ENCODE measurements at places on chromosomes 7 and 10.

DNA sequence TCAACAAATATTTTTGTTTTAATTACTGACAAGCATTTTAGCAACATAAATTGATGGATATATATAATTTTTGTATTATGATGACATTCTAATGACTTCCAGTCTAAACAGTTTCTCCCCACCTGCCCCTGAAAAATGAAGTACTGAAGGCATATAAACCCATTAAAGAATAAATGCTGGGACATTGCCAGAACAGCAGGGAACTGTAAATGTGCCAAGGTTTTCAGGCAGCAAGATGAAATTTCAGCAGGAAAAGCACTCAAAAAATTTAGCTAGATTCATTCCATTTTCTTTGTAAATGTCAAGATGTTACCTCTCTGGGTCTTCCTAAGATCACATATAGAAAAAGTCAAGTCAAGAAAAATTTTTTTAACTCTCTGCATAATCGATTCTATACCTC is 11.0 kb upstream of the TLL2 start:
- no peak for DNase-seq

DNA sequence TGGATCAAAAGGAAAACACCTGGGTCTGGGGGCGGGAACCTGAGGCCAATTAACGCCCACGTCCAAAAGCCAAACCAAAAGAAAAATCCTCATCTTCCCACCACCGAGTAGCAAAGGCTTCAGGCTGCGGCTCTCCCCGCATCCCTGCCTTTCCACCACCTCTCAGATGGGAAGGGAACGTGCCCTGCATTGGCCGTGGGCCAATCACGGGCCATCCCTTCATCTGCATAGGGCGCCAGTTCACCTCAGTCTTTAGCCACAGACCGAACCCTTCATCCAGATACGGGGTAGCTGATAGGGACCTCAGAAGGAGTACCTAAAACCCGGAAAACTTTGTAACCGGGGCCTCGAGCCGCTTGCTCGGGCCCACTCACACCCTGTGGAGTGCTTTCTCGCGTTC is 626 bp downstream of the PRPF18 start:
- peak; percentile 19 for DNase-seq

DNA sequence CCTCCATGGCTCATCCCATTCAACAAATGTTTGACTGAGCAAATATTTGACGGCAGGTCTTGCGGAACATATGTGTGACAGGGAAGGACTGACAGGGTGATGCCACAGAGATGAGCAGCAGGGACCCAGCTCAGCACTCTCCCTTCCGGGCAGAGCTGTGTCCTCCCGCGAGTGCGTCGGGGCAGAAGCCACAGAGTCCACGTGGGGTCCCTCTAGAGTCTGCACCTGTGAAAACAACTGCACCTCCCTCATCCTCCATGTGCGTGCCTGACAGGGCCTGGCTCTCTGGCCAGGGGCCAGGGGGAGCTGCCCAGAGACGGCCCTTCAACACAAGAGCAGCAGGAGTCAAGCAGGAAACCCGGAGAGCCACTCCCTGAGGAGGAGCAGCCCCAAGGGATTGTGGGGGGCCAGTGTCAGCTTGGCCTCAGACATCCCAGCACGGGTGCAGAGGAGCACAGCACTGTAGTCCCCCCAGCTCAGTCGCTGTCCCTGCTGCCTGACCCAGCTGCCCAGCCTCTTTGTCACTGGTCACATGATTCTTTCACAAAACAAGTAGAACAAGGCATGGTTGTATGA is 83.6 kb upstream of the TMEM72 start:
- no peak for DNase-seq

- DNase-seq, result peak; percentile 15
Observed at GRCh38 chr10:72375585-72375984, 20.9 kb upstream of the DNAJB12 start.

DNA sequence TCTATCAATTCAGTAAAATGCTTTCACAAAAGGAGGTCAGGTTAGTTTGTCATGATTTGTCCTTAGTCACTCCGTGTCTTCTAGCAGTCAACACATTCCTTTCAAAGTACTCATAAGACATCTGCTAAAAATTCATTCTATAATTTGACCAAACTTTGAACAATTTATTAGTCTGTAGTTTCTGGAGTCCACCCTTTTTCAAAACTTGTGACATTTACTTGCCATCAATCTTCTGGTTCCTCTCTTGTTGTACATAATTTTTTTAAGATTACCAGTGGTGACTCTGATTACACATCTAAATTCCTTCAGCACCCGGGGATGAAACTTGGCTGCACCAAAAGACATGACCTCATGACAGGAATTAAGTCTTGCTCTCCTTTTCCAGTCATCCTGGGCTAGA is 130.1 kb downstream of the NEBL start:
- DNase-seq, result no peak

GRCh38 chr10:77233466-77233865 is 404.1 kb downstream of the KCNMA1 start:
- no peak for DNase-seq

DNA sequence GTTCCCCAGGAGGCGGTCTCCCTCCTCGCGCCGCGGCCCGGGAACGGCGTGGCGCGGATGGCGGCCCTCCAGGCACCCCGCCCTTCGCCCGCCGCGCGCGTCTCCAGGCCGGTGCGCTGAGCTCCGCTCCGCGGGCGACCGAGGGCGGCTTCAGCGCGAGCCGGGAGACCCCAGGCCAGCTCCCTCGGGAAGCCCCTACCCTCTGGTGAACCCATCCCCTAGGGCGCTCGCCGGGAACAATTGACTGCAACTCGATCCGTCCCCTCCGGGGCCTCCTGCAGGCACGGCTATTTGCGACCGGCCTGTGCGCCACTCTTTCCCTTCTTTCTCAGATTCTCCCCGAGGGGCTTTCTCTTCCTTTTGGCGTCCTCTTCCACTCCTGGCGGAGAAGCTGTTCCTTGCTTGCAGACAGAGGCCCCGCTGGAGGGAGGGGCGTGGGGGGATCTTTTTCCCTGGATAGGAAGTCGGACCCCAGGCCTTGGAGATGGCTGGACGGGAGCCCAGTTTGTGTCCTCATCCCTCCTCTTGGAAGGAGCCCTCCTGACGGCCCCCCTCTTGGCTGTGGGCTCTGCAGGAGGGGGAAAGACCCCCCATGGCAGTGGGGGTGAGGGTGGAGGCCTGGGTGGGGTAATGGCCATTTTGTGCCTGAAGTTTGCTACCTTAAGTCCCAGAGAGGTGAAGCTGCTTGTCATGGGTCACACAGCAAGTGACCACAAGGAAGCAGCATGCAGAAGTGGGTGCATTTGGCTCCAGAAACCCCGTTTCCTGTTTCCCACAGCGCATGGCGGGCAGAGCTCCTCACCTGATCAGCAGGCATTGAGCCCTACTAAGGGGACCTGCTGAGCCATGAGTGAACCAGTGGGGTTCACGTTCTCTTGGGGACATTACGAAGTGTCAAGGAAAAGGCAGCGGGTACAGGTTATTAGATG is 171.2 kb upstream of the TNRC18 start:
- peak; percentile 52 for DNase-seq

- DNase-seq, result no peak
Observed at GRCh38 chr7:29270594-29271318, 76.2 kb downstream of the CHN2 start.

DNA sequence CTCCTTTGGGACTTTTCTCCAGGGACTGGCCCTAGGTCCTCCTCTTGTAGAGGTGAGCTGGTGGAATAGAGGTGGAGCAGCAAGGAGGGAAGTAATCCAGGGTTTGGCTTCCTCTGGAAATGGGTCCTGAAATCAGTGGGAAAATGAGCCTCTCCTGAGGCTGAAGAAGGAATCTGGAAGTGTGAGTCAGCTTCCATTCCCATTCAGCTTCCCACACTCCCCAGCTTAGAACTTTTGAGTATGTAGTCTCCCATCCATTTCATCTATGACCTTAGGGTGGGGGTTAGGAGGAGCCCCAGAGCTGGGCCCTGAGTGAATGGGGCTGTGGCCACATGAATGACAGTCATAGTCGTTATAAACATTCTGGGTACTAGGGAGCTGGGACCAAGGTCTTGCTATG is 17.7 kb downstream of the LDB1 start:
- DNase-seq, result no peak

DNA sequence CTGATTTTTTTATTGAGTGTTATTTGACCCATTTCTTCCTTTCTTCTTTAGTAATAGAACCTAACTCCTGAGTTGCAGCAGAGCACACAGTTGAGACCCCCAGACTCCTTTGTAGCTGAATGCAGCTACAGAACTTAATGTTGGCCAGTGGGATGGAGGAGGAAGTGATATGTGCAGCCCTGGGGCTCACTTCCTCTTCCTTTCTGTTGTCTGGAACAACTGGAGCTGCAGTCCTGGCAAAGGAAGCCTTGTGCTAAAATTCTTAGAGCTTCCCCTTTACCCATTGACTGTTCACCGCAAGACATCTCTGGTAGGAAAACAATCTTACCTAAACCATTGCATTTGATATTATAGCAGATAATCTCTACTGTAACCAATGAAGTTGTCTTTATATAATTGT is 86.6 kb downstream of the ITGB8 start:
- no peak for DNase-seq

DNA sequence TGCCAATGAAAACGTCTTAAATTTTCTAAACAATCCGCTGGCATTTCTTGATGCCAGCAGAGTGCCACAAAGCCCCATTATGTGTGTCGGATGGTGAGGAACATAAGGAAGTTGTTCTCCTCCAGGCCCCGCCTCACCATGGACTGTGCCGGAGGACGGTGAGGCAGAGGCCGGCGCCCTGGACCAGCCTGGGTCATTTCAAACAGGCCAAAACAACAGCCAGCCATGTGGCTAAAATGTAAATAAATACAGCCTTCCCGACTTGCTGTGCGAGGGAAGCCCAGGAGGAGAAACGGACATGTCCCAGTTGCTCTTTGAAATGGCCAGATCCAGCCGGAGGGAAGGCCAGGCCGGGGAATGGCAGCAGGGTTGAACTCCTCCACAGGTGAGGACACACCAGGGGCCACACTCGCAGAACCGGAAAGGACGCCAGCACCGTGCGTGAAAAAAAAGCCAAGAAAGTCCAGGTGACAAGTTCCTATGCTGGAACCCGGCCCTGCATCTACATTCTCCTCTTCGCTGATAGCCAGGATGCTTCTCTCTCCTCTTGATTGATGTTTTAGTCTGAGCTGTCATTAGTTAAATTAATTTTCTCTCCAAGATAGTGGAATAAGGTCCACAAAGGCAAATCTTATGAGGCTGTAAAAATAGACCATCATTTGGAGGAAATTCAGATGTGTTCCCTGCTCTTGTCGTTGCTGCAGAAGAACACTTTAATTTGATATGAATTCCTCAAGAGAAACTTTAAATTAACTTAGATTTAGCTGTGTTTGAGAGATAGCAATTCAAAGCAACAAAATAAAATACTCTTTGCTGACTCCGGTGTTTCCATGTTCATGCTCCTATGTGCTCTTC is 64.6 kb downstream of the EBF3 start:
- DNase-seq, result no peak

- no peak for DNase-seq
Observed at GRCh38 chr10:117360016-117360415, 15.2 kb downstream of the PDZD8 start.

DNA sequence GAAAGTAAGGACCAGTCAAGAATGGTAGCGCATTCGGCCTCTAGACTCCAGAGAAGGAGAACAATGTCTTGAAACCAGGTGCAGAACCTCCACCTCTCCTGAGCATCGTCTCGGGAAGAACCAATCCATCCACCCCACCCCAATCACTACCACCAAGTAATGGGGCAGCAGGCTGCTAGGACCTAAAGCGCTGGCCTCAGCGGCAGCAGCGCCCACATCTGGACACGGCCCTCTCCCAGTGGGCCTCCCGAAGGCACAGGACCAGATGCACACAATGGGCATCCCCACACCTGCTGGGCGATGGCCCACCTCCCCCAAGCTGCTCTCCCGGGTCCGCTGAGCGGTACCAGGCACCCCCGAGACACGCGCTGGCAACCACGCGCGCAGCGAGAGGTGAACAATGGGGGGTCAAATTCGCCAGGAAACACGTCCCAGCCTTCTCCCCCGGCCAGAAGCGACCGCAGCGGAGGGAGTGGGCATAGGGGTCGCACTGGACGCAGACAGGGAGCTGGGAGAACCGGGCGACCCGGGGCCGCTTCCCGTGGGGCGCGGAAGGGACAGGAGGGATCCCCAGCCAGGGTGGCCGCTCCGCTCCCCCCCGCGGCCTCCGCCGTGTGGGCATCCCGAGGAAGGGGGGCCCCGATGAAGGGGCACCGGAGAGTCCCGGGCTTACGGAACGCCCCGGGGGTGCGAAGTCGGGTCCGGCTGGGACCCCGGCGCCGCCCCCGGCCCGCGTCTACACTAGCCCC is 506 bp downstream of the CTTNBP2 start:
- DNase-seq, result peak; percentile 20

Data from HEK293T (cell line).